ENCODE measurements at places on chromosomes 2 and 18.

GRCh38 chr2:54556621-54557121 is 100.5 kb downstream of the SPTBN1 start:
- no peak for DNase-seq

DNA sequence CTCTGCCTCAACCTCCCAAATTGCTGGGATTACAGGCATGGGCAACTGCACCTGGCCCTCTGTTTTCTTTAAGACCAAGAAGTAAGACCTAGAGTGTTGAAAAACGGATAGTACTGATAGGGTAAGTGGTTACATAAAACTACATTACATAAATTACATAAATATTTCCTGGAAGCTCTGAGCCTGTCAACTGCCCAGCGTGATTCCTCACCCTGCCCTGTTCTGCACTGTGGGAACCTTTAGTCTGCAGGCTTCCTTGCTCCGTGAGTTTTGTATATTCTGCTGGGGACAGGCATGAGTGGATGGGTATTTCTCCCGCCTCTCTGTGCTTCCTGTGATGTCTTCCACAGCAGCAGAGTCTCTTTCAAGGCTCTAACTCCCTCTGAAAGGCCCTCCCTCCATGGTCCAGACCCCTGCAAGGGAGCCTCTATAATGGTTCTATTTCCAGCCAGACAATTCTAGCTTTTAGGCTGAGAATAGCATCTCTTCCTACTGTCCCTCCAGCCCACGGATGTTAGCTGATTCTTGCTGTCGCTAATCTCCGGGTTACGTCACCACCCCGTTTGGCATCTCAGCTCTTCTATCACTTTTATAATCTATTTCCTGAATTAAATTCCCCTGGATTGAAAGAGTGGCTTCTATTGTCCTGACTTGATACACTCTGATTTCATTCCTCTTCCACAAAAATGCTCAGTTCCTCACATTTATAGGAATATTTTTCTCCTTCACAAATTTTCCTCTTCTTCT is 49.5 kb upstream of the PLEKHM3 start:
- DNase-seq: no peak

DNA sequence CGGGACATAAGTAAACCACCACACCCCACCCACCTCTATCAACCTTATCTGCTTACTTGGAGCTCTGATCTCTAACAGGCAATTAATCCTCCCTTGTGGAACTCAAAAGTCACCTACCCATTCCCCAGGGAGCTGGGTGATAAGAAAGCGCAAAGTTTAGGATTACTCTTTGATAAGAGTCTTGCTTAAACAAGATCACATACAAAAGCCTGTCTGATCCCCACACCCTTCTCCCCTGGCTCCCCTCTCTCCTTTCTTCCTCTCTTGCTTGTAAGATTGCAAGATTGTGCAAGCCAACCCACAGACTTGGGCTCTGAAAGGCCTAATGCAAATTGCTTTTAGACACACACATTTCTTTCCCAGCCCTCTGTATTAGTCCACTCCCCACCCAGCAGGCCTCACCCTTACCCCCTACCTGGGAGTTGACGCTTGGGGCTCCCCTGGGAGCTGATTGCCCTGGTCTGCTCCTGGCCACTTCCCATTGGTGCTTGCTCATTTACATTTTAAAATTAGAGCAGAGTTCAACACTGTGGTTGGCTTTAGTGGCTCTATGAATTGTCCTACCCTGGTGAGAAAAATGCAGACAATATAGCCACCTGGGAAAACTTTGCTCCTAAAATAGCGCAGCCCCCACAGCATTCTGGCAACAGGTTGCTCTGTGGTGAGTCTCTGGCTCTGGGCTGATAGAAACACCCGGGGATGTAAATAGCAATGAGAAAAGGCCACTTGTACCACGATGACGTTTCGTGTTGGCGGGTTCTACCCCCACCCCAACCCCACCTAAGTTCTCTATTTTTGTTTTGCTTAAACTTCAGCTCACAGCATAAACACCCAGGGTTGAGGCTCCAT is 92.8 kb upstream of the MSH2 start:
- no peak for DNase-seq

DNA sequence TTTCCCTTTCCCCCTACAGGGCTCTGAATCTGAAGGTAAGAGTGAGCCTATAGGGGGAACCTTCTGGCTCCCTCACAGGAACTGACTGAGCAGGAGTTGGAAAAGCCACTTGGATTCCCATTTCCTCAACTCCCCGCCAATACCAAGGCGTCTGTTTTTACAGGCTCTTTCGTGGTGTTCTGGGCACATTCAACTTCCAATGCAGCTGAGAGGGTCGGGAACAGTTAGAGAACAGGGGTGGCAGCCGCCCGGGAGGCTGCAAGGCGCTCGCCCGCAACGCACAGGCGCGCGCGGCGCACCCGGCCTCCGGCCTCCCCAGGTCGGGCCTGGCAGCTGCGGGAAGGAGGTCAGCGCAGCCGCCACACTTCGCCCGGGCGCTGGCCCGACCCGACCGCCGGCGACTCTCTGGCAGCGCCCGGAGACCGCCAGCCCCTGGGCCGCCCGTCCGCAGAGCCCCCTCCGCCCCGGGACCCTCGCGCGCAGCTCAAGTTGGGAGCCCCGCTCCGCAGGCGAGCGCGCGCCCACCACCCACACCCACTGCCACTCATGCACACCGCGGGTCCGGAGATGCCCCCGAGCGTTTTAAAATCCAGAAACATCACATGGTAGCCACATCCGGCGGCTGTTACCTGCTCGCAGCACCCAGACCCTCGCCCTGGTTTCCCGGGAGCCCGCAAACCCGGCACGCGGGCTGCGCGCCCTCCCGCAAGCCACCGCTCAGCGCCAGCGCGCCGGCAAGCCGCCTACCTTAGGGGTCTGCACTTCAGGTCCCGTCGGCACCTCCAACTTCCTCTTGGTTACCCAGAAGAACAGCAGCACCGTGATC is 816 bp downstream of the GALNT14 start:
- no peak for DNase-seq

- DNase-seq: no peak
Observed at GRCh38 chr2:139365189-139365588, 585.0 kb upstream of the NXPH2 start.

DNA sequence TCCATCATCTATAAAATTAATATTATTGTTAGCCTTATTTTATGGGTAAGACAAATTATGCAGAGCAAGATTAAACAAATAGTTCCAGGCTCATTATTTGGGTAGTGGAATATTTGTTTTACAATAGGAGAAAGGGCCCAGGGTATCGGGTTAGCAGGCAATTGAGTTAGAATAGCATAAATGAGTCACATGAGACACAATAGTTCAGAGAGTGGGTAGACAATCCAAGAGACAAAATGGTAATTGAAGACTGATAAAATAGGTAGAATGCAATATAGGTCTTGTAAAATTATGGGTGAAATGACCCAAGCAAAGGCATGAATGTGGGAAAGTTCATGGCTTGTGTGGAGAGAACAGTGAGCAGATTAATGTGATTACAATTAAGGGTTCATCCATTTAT is 790.9 kb upstream of the GCFC2 start:
- DNase-seq: no peak

DNA sequence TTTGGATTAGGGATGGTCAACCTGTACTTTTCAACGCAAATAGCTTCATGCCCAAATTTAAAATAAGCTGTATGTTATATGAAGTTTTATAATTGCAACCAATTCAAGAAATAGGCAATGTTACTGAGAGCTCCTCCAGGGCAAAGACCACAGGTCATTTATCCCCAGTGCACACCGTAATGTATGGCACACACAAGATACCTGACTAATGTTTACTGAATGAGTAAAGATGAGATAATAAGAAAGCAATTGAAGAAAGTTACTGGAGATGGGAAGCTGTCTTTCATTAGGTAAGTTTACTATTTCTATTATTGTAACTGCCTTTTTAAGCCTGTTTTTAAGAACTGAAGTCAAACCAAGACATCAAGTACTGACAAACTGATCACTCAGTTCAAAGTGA is 184.5 kb upstream of the VRK2 start:
- no peak for DNase-seq

GRCh38 chr2:36672199-36672598 is 24.3 kb upstream of the VIT start:
- DNase-seq: no peak

DNA sequence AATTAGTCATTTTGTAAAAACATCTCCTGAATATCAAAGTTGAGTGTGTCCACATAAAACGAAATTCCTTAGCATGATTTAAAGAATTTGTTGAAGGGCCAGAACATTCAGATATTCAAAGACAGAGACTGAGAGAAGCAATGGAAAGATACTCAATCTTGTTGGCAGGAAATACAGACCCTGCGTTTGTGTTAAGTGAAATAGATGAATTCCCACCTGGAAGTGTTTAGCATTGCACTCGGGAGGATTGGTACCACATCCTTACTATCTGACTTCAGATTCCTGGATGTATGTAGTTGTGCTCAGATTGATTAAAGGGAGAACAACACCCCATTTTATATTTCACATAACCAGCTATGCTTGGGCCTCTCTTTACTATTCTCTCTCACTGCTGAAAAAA is 9.7 kb upstream of the ARL5A start:
- DNase-seq: no peak

DNA sequence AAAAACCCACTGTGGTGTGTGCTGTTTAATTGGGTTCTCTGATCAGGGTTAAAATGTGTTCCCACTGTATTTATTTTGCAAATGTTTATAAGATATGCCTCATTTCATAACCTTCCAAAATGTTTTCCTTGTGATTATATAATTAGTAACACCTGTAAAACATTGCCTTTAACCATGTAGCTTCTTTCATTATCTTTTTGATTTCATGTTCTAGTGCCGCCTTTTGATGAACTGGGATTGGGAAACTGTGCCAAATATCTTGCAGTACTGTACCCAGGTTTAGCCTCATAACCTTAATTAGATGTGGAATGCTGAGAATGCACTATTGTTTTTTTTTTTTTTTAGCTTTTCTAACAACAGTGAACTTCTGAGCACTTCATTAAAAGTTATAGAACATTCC is 96.9 kb downstream of the TANC1 start:
- DNase-seq: no peak

DNA sequence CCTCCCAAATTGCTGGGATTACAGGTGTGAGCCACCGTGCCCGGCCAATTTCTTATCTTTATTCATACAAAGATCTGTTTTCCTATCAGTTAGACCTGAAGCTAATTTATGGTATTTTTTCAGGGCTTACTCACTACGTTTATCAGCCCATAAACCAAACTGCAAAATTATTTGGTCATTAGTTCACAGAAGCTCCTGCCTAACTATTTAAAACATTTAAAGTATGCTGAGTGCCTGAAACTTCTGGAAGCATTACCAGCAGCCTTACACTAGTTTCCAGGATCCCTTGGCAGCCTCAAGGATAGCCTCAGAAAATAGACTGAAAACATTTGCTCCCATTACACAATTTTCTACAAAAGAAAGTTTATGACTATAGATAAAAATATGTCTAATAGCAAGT is 68.8 kb downstream of the GALNT13 start:
- DNase-seq: no peak

DNA sequence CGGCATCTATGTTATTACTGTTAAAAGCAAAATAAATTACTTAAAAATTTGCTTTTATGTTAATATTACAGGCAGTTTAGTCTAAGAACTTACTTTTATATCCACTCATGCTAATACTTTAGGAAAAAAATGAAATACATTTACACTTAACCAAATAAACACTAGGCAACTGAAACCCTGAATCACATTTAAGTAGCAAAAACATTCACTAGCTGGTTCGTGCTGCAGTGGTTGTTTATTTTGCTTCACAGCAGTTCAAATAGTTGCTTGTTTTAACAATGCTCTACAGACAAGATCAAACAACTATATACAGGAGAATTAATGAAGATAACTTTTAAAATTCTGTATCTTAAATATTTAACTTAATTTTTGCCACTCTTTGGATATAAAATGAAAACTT is 60.8 kb downstream of the ABCG8 start:
- DNase-seq: no peak

DNA sequence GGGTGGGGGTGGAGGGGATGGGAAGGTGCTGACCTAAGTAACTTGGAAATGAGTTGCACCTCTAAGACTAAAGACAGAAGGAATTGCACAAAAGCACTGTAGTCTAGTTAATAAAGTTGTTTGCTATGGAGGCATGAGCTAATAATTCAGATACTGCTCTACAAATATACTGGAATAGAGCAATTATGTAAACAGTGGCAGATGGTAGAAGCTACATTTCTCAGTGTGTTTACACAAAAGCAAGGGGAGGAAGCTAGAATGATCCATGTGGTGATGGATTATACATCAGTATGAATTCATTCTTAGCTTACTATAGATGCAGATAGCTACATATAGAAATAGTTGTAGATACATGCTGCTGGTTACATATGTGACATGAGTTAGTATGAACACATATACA is 27.6 kb upstream of the UBE2F start:
- no peak for DNase-seq

- DNase-seq: no peak
Observed at GRCh38 chr2:69567909-69568300, 75.6 kb downstream of the AAK1 start.

DNA sequence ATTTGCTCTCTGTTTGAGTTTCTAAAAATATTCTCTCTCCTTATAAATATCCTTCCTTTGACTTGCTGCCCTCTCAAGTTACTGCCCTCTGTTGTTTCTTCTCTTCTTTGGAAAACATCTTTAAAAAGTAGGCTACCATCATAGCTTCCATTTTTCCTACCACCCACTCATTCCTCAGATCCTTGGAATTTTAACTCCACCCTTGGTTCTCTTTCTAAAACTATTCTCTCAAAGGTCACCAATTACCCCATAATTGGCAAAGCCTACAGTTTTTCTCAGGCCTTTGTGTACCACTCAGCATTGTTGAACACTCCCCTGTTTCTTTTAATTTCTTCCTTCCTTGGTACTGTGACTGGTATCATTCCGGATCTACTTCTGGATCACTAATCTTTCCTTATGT is 43.0 kb upstream of the ITGAV start:
- DNase-seq: no peak

DNA sequence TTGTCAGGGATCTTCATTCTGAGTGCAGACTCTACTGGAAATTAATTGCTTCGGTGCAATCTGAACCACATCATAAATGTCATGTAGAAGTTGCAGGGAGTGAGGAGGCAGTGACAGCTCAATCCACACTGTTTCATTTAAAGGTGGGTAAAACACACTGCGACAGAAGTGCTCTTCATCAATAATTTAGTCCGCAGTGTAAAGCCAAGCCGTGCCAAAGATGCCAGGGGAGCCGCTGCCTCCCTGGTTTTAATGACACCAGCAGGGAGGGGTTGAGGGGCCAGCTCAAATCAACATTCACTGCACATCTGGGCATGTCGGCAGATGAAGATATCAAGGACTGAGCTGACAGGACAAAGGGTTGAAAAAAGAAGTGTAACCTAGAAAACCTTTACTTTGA is 305.7 kb upstream of the VRK2 start:
- DNase-seq: no peak

All from CD4-positive, alpha-beta T cell treated with Interleukin-6 at 100 ng/mL for 8 hours (primary cell).